ENCODE measurements at places on chromosomes 6 and 20.

GRCh38 chr6:134724771-134725340 is 225.0 kb downstream of the ALDH8A1 start:
- DNase-seq, result no peak

- DNase-seq, result no peak
These were observed 4.4 kb downstream of the CAP2 start for GRCh38 chr6:17397764-17398194.

GRCh38 chr6:11210386-11211138 is 21.9 kb downstream of the NEDD9 start:
- no peak for DNase-seq

- no peak for DNase-seq
These were observed 99.7 kb upstream of the RALGAPA2 start for GRCh38 chr20:20812136-20812535.

GRCh38 chr6:51260003-51260402 is 441.3 kb downstream of the TFAP2B start:
- DNase-seq, result no peak

GRCh38 chr6:35068206-35068605 is 72.9 kb downstream of the TCP11 start:
- DNase-seq, result no peak

- DNase-seq, result no peak
These were observed 183.3 kb downstream of the FOXC1 start for GRCh38 chr6:1792989-1793388.

GRCh38 chr20:5146871-5147592 is 20.2 kb downstream of the CDS2 start:
- no peak for DNase-seq

- DNase-seq, result no peak
These were observed 20.7 kb upstream of the UTRN start for GRCh38 chr6:144264270-144265060.

DNA sequence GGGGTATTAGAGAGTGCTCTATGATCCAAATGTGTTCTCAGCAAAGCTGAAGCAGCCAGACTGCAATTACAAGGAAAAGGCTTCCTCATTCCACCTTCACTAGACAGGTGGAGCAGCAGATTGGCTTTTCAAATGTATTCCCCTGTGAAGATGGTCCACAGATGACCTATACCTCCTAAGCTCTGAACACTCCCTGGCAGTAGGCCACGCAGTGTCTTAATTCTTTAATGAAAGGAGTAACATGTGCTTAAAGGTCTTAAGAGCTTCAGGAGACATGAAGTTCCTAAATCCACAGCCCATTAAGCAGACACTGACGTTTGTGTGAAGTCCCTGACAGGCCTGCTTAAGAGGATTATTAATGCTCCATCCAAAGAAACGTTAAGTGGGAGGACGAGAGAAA is 138.9 kb upstream of the NUP153 start:
- DNase-seq, result no peak

DNA sequence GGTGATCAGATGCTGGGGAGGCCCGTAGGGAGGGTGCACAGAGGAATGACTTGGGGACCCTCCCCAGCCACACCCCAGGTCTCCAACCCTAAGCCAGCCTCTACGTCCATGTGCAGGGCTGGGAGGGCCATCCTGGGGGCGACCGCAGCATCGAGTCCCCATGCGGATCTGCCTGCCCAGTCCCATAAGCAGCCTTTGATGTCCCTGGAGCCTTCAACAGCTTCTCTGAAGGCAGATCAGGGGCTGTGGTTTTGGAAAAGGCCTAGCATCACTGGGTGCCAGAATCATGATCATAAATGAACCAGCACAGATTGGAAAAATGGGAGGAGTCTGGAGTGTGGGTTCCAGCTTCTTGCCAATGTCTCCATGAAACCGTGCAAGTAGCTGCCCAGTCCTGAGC is 22.9 kb downstream of the TOX2 start:
- DNase-seq, result no peak

DNA sequence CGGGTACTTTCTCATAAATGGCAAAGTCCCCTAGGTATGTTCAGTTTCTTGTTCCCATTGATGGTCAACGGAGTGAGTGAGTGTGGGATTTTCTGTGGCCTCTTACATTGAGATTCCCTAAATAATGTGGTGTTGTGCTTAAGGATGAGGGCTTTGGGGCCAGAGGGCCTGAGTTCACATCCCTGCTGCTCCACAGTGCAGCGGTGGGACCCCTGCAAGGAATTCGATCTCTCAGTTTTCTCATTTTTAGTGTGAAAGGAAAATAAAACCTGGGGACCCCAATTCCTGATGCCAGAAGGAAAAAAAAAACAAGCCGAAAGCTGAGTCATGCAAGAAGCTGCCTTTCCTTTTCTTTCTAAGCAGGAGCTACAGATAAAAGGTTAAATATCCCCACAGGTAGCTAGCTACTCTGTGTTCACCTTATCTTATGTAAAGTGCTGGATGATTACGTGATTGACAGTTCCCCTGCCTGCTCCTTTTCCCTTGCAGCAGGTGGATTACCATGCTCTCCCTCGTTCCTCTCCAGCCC is 120.2 kb upstream of the CLDN20 start:
- DNase-seq, result no peak

- no peak for DNase-seq
These were observed 132.2 kb upstream of the RREB1 start for GRCh38 chr6:6975459-6976111.

DNA sequence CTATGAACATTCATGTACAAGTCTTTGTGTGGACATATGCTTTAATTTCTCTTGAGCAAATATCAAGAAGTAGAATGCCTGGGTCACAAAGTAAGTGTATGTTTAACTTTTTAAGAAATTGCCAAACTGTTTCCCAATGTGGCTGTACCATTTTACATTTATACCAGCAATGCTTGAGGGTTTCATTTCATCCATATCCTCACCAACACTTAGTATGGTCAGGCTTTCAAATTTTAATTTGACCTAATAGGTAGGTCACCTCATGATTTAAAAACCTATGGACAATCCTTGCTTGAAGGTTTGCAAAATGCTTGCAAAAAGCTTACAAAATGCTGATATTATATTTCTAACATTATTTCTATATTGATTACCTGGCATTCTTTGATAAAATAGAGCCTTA is 19.5 kb upstream of the SRSF3 start:
- no peak for DNase-seq

DNA sequence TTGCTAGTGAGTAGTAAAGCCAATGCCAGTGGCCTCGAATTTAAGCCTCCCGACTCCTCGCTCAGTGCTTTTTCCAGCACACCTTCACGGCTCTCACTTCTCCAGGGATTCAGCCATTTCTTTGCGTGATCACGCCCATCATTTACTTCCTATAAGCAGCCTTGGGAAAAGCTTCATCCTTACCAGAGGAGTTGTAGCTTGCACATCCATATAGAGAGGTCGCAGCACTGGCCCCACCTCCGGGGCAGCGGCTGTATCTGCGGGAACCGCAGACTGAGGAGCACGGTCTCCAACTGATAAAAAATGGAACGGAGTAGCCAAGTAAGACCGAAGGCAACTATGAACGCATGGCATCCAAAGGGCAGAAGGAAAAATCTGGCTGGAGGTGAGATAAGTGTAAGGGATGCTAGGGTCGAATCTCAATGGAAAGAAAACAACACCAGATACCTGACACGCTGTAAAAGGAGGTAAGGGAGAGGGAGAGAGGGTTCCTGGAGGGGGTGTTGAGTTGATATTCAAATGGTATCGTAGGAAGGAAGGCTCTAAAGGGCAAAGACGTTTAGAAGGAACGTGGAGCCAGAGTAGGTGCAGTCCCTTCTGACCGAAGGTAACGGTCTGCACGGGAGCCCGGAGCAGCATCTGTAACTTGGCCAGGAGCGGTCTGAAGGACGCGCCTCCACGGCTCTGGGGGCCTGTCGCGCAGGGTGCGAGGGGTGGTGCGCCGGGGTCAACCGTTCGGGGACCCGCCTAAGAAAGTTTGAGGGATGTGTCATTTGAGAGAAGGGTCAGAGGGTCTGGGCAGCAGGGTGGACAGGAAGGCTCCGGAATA is 640 bp downstream of the NFS1 start:
- DNase-seq, result no peak

DNA sequence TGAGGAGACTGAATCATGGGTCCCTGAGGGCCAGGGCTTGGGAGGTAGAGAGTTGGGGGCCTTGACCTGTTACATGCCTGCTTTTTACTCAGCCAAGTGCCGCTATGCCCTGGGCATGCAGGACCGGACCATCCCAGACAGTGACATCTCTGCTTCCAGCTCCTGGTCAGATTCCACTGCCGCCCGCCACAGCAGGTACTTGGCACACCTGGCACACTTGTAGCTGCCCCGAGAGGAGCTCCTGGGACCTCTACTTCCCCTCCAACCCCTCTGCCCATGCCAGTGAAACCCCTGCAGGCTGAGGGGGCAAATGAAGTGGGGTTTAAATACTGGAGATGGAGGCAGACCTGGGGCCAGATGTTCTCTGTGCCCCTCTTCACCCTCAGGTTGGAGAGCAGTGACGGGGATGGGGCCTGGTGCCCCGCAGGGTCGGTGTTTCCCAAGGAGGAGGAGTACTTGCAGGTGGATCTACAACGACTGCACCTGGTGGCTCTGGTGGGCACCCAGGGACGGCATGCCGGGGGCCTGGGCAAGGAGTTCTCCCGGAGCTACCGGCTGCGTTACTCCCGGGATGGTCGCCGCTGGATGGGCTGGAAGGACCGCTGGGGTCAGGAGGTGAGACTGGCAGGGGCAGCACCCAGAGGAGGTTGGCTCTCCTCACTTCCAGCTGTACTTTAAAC is 4.6 kb downstream of the DDR1 start:
- DNase-seq, result no peak

DNA sequence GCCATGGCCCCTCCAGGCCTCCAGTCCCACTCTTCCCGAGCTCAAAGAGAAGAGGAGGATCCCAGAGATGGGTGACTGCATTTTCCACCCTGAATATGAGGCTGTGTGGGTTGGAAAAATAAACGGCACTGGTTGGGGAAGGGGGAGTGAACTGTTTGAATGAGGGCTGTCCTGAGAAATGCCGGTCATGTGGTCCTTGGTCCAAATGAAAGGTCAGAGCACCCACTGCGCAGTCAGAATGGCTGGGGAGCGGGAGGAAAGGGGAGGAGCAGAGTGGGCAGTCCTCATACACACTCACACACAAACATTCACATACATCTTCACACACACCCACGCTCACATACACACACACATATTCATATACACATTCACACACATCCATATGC is 83.1 kb downstream of the MRPL14 start:
- DNase-seq, result no peak

DNA sequence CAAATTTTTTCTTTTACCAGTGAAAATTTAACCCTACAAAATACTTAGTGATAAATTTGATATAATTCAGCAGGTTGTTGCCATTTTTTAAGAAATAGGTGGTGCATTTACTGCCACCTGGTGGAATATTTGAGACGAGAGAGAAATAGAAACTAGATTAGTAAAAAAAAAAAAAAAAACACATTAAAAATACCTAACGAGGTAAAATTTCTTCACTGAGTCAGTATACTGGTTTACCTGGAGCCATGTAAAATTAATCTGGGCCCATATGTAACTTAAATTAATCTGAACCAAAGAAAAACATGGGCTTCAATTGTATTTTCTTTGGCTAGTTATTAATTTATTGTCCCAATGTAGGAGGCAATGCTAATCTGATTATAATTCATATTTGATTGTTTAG is 520.8 kb downstream of the EPM2A start:
- DNase-seq, result no peak

DNA sequence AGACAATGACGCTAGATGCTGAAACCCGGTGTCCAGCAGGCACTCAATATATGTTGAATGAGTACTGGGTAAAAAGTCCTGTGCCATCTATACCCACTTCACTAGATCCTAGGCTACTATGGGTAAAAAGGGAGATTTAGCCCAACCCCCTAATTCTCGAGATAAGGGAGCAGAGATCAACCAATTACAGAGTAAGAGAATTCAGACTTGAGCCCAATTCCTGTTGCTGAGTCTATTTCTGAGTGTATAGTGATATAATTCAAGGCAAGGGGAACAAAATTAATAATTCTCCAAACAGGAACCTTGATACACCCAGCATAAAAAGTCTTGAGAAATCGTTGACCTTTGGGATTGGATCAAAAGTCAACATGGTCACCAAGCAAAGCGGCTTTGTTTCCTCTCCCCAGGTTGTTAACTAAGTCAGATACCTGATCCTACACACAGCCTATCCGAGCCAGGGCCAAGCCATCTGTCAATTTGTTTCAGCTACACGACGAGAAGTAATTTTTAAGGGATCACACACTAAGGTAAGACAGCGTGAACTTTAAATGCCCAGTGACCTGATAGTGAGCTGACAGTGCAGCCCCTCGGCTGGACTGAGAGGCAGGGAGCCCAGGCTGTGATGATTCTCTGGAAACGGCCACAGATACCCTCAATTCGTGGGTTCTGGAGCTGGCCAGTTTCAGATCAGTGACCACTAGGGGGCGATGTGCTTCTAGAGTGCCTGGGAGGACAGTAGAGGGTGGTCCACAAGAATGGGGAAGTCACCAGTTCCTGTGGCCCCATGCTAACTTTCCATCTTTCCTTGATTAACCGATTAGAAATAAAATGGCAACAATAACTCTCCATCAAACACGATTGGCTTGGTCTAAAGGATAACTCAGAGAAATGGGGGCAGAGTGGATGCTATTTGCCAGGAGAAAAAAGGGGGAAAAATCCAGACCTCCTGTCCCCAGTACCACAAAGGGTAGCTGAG is 46.2 kb downstream of the SLC22A23 start:
- DNase-seq, result peak; percentile 50

DNA sequence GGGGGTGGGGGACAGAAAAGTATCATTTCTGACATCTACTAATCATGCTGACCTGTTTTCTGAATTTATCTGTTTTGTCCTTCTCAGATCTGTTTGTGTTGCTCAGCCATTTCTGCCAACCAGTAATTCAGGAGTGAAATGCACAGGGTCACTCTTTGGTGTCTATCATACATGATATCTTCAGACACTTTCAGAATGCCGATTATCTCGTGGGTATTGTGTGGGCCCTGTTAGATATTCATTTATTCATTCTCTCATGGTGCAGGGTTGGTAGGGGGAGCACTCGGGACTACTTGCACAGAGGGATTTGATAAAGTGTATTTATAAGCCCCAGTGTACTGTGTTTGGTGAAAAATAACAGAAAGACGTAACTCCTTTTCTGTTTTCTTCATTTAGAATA is 101.2 kb upstream of the CITED2 start:
- DNase-seq, result no peak

DNA sequence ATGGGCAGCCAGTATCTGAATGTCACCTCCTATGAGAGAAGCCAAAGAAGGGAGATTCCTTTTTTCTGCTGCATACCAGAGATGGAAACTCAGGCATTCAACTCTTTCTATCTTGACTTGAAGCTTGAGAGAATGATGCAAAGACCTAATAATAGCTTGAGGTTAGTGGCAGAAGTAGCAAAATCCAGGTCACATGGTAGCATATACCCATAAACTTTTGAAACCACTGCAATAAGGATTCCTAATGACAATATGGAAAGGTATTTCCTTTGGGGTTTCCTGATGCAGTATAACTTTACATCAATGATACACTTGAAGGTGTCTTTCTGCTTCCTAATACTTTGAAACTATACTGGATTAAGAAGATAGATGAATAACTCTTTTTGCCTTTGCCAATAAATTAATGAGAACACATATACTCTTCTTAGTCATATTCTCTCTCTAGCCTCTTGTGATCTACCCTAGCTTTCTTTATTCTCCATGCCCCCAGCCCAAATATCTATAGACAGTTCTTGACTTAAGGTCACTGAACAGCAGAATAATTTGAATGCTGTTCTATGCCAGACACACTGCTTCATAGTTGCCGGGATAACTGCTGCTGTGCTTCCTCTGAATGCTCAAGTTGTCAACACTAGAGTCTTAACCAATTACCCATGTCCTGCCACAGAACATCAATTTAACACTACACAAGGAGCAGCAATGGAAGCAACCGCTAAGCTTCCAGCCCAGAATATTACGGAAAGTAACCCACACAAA is 155.5 kb upstream of the SIM1 start:
- no peak for DNase-seq

- DNase-seq, result no peak
These were observed 44.2 kb upstream of the TBX18 start for GRCh38 chr6:84808491-84809061.

Data from stimulated activated CD4-positive, alpha-beta T cell treated with anti-CD3 and anti-CD28 coated beads, Interleukin-2, amount 100 ng/mL, for 4 hours (primary cell).